ENCODE measurements at places on chromosomes 11 and 22.

- DNase-seq, result peak; percentile 64
These were observed 223.4 kb upstream of the PITPNB start for GRCh38 chr22:28142361-28142961.

- DNase-seq, result no peak
These were observed 19.5 kb upstream of the ADORA2A start for GRCh38 chr22:24407884-24408283.

DNA sequence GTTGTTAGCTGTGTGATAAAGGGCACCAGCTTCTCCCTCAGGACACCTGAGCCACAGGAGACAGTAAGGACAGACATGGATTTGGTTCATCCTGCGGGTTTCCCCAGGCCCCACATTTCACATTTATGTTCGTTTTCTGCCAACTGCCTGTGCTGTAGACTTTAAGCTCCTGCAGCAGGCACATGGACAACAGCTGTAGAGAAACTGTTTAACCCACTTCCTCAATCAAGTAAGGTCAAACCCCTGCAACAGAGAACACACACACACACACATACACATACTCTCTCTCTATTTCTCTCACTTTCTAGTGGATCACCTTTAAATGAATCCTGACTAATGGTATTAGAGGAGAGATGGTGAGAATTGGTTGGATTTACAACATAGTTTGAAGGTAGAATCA is 90.7 kb downstream of the C11orf87 start:
- no peak for DNase-seq

- no peak for DNase-seq
These were observed 34.4 kb upstream of the ZBED5 start for GRCh38 chr11:10892250-10892649.

DNA sequence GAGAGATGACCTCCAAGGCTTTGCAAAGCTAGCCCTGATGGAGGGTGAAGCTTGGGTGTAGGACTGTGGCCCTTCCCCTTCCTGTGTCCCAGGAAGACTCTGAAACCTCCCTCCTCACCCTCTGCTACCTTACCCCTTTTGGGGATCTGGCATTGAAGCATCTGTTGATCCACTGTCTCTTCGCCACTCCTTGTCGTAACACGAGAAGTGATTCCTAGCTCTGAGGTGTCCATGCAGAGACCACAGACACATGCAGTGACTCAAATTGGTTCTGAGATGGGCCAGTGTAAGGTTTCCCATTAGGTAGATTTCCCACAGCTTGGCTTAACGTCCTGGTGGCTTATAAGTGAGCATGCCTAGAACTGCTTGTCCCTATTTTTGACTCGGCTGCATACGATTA is 101.4 kb downstream of the ZBTB16 start:
- no peak for DNase-seq

GRCh38 chr11:36092314-36093030 is 148.6 kb downstream of the LDLRAD3 start:
- peak; percentile 30 for DNase-seq

All from HAP-1 (cell line).